ENCODE measurements at places on chromosomes 4 and X. TPM values are rescaled to one million over a fixed set of nuclear protein-coding genes. Genes with fewer than 3 reads are reported as not detected.

GRCh38 chrX:119497185-119497584, 28.9 kb downstream of the SLC25A5 start:
- DNase-seq = no peak

GPR119 gene
- total RNA-seq = not detected

CXCL9 gene
- not detected for total RNA-seq

DNA sequence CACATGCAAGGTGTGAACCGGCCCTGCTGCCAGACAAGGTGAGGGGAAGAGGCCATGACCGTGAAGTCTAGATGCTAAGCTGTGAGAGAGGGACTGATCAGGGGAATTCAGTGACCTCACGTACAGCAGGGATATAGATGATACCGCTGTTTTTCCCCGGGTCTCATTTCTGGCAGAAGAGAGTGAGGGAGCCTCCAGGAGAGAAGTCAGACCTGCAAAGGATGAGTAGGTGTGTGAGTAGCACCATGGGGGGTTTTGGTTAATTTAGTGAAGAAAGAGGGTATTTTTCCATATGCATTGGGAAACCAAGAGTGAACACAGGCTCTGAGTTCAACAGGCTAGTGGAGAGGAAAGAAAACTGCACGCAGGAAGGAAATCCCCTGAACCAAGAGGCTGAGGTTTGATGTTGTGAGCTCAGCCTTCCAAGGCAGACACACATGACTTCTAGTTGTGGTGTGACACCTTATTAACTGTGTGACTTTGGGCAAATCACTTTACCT, 127.6 kb upstream of the GATB start:
- DNase-seq = no peak

GRCh38 chrX:55127692-55128091, 38.9 kb downstream of the PAGE2 start:
- no peak for DNase-seq

DNA sequence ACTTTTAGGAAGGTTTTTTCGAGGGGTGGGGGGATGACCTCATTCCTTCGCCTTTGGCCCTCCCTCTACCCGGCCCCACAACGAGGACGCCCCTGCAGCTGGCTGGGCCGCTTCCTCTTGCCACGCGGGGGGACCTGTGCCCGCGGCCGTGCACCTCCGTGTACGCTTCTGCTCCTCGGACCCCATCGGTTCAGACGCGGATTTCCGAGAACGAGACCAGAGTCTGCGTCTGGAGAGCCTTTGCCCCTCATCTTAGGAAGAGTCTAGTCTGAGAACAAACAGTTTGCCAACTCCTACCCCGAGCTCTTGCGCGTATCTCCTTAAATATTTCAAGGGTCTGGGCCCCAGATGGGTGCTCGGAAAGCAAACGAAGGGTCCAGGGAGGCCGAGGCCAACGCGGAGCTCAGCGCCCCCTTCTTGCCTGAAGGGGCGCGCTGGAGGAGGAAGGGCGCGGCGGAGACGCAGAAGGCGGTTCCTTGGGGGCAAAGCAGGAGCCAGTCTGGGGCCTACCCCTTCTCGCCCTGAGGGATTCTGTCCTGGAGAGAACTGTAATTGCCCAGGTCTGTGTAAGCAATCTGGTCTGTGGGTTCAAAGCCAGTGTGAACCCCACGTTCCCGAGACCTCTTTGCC, 3.9 kb upstream of the SFRP2 start:
- no peak for DNase-seq

- DNase-seq = peak; percentile 46
Observed at GRCh38 chr4:86942185-86942666, 7.4 kb downstream of the AFF1 start.

DNA sequence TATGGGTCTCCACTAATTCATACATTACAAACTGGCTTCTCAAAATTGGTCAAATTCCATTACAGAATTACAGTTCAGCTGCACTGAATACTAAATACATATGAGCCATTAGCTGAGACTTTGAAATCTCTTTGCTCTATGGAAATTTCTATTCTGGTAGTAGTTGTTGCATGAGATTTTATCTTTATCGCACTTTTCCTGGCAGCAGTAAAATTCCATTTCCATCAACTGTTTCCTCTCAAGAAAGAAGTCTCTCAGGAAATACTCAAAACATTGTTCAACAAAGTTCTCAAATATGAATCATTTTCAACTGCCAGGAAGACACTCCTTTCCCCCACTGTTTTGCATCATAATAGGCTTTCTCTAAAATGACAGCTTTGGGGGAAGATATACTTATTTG, 51.3 kb downstream of the ATP11C start:
- DNase-seq = peak; percentile 59

DNA sequence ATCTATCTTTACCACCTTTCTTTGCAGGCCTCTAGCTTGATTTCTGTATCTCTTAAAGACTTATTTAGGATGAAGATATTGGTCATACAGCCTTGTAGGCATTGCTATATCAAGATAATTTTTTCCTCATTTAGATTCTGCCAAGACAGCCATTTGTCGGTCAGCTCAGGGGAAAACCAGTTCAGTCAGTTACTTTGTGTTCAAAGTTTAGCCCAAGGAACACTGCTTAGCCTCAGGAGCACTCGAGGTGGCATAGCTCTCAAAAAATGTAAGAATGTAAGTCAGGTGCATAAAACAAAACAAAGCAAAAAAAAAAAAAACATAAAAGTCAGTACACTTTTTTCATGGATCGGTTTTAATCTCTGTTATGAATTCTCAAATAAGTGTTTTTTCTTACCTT, 43.4 kb downstream of the NRK start:
- DNase-seq = no peak
